Activated T-cell treated with anti-CD3 and anti-CD28 coated beads, Interleukin-2, amount 50 U/mL, for 1 hour (primary cell): ENCODE measurements at places on chromosomes 7 and 10.

DNA sequence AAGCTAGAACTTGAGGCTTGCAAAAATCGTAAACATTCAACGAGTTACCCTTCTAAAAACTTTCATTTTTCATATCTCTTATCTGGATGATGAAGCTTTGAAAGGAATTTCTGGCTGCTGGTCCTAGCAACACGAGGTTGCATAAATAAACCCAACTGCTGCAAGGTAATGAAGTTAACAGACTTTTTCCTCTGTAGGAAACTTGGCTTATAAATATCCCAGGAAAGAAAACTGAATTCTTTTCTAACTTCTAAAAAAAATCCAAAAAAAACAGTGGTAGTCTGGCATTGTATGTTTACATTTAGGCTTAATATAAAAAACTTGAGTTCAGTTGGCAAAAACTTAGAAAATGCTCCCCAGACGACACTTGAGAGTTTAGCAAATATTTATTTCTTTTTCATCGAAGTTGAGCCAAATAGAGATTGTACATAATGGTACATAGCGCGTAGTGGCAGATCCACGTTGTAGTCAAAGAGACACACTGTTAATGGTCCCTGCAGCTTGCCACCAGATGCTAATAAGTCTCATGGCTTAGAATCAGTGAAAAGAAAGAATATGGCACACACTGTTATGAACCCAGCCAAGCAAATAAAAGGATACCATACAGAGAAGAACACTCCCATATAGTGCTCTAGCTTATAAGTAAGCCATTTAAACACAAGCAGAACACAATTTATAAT lies 200.3 kb upstream of the PCLO start:
- DNase-seq = no peak

DNA sequence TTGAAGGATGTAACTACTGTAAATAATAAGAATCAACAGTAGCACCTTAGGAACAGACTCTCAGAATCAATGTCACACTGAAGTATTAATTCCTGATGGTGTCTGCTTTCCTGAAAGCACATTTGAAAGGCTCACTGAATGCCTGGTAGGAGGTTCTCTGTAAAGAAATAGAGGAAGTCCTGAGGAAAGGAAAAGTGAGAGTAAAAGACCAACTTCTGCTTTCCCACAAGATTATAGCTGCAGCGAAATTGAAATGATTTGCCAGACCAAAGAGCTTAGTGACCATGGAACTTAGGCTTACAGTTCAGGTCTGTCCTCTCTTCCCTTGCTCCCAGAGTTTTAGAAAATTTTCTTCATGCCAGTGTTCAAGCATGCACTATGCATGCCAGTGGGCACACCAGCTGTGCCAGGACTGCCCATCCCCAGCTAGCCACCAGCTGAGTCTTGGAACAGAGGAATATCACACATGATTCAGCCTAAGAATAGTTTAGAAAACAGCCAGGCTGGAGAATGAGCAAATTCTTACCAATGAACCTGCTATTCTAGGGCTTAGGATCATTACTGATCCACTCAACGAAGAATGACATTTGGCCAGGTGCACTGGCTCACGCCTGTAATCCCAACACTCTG lies 123.2 kb downstream of the HERPUD2 start:
- DNase-seq = no peak

DNA sequence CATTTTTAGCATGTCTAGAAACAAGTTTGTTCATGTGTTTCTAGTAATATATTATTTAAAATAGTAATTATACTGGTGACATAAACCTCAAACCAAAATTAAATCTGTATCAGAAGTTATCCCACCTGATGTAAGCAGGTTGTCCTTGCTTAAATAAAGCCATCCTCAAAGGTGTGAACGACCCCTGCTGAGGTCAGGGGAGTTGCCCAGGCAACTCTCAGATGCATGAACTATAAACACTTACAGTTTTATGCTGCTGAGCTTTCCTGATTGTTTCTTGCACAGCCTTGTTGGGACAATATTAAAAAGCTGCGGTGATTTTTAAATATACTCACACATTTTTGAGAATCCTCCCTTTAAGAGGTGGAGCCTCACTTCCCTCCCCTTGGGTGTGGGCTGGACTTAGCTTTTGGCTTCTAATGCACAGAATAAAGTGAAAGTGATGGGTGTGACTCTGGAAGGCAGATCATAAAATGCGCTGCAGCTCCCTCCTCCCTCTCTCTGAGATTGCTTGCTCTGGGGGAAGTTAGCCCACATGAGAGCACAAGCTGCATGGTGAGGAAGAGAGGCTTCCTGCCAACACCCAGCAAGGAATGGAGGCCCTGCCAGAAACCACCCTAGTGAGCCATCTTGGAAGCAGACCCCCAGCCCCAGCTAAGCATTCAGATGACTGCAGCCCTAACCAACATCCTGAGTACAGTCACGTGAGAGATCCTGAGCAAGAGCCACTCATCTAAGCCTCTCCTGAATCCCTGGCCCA lies 152.7 kb downstream of the SKIDA1 start:
- DNase-seq = peak; percentile 21

DNA sequence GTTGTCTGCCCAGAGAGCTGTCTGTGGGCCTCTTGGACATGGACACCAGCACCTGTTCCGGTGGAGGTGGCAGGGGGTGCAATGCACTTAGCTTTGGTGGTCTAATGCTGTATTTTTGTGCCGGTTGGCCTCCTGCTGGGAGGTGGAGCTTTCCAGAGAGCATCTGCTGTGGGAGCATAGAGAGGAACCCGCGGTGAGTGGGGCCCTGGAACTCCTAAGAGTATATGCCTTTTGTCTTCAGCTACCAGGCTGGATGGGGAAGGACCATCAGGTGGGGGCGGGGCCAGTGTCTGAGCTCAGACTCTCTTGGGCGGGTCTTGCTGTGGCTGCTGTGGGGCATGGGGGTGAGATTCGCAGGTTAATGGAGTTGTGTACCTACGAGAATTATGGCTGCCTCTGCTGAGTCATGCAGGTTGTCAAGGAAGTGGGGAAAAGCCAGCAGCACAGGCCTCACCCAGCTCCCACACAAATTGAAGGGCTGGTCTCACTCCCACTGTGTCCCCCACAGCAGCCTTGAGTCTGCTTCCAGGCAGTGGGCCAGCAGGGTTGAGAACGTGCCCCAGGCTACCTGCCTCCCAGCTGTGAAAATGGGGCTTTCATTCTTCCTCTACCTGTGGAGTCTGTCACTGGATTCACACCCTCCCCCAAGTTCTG lies 29.0 kb downstream of the JAKMIP3 start:
- no peak for DNase-seq

GRCh38 chr7:36343548-36343947 lies 46.1 kb upstream of the ANLN start:
- DNase-seq = no peak

DNA sequence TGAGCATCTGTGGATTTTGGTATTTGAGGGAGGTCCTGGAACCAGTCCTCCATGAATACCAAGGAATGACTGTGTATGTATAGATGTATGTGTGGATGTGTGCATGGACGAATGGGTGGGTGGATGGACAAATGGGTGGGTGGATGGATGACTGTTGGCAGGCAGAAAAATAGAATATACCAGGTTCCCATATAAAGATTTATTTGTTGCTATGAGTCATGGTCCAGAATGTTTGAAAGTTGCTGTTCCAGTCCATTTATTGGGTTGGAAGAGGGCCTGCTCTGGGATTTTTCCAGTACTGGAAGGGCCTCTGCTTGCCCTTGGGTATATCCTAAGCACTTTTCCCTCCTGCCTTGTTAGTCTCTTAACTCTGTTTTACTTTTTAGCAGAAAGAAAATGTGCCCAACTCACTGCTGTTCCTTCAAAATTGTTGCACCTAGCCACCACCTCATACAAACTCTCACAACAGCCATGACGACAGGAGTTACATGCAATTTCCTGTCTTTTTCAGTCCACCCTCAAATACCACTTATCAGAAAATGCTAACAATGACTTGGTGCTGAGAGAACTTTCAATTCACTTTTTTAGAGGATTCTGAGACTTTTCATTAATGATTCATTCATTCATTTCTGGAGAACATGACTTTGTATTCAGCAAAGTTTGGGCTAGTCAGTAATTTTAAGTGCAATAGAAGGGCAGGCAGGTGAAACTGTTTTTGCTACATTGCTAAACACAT lies 108.1 kb downstream of the EEPD1 start:
- no peak for DNase-seq

- DNase-seq = no peak
These were observed 76.7 kb upstream of the EN2 start for GRCh38 chr7:155380976-155381851.

- no peak for DNase-seq
These were observed 98.8 kb upstream of the BMPER start for GRCh38 chr7:33806298-33807154.

GRCh38 chr10:58593008-58593407 lies 80.3 kb downstream of the BICC1 start:
- DNase-seq = no peak

GRCh38 chr10:132239126-132240031 lies 52.6 kb downstream of the DPYSL4 start:
- DNase-seq = no peak

DNA sequence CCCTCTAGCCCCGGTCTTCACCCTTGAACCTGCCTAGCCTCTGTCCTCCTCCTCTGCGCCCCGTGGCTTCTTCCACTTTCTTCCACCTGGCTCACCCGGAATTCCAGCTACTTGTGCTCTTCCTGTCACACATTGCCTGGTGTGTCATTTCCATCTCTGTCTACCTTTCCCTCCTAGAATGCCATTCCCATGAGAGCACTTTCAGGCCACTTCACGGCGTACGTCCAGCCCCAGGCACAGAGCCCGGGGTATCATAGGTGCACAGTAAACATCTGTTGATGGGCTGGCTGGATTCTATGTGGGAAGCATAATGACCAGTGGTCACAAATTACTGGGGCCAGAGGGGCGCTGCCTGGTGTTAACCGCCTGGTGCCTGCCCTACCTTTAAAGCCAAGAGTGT lies 161.3 kb downstream of the CUX1 start:
- DNase-seq = no peak

GRCh38 chr10:120174491-120174890 lies 282.0 kb downstream of the SEC23IP start:
- DNase-seq = no peak

GRCh38 chr10:104735036-104735756 lies 94.1 kb downstream of the SORCS3 start:
- DNase-seq = no peak

- peak; percentile 82 for DNase-seq
These were observed at the start of gene STX1A for GRCh38 chr7:73718905-73719805. STX1A (minus strand) TSS chr7:73719669; CDS start chr7:73719631, 38 bp downstream.

DNA sequence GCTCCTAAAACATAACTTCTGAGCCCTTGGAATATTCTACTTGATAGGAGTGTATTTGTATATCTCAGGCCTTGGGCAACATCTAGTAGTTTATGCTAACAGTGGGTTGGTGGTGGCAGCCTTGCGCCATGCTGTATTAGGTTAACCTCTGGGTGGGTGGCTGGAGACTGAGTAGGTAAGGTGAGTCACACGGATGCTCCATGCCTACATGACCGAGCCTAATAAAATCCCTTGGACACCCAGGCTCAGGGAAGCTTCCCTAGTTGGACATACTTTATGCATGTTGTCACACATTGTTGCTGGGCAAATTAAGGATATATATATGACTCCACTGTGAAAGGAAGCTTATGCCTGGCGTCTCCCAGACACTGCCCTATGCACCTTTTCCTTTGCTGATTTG lies 6.0 kb upstream of the DAGLB start:
- DNase-seq = no peak

DNA sequence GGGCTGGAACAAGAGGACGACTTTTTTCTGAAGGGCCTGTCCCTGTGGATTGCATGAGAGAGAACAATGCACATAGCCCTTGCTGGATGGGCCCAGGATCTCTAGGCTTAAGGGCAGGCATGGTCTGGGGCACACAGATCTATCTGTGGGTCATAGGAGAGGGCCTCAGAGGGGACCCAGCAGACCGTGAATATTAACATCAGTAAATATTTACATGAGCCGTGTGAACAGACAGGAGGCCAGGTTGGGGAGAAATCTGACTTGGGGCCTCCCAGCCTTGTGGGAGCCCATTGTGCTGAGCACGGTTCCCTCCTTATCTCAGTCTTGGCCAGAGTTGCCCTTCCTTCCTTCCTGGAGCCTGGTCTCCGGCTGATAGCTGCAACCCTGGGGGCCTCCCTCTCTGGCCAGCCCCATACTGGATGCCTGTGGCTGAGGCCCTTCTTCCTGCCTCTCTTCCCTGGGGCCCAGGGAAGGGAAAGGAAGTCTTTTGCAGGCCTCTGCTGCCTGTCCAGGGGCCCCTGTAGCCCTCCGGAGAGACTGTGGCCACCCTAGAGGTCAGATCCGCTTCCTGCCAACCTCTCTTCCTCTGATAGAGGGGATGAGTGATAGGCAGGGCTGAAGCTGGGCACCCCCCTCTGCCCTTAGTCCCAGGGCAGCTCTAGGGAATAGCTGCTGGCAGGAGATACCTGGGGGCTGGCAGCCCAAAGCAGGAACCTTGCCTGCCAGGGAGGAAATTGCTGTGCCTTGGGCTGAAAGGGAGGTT lies 44.5 kb upstream of the TRIM8 start:
- DNase-seq = no peak

GRCh38 chr10:130802301-130802700 lies 509.2 kb downstream of the TCERG1L start:
- DNase-seq = no peak

- DNase-seq = no peak
These were observed 55.5 kb upstream of the CABCOCO1 start for GRCh38 chr10:61606959-61607907.

DNA sequence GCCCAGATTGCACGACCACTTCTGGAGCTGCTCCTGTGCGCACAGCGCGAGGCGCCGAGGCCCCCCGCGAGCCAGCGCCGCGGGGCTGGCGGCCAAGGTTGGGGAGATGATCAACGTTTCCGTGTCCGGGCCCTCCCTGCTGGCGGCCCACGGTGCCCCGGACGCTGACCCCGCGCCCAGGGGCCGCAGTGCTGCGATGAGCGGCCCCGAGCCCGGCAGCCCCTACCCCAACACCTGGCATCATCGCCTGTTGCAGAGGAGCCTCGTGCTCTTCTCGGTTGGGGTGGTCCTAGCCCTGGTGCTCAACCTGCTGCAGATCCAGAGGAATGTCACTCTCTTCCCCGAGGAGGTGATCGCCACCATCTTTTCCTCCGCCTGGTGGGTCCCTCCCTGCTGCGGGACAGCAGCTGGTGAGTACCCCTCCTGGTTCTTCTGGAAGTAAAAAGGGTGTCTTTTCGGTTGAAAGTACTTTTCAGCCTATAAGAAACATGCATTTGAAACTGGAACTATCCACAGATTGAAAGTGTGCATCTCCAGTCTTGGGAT lies 683 bp downstream of the INSIG1 start:
- DNase-seq = no peak

GRCh38 chr7:147510923-147511322 lies 1079.6 kb upstream of the C7orf33 start:
- no peak for DNase-seq

GRCh38 chr10:62381385-62382102 lies 7.4 kb downstream of the ZNF365 start:
- DNase-seq = no peak

- no peak for DNase-seq
These were observed 30.2 kb upstream of the ANKRD2 start for GRCh38 chr10:97542169-97543024.

GRCh38 chr10:124935946-124936345 lies 6.0 kb upstream of the ZRANB1 start:
- DNase-seq = no peak
